ENCODE measurements at places on chromosomes 12 and 14. TPM values are rescaled to one million over a fixed set of nuclear protein-coding genes. Genes with fewer than 3 reads are reported as not detected.

The NTN4 gene
- total RNA-seq = 11.6 TPM

The SRRM4 gene
- total RNA-seq = not detected

The KRT85 gene
- total RNA-seq = not detected

The CDKN3 gene
- total RNA-seq = 1.7 TPM

The BDKRB2 gene
- 11.4 TPM for total RNA-seq

The TMEM132D gene
- not detected for total RNA-seq

Data from mesenteric fat pad (tissue), 1 donor.